Lower leg skin (tissue), 4 donors: ENCODE measurements at places on chromosomes 7 and 10.

- DNase-seq = no peak
Observed at GRCh38 chr10:118808601-118809356, 54.0 kb upstream of the CACUL1 start.

DNA sequence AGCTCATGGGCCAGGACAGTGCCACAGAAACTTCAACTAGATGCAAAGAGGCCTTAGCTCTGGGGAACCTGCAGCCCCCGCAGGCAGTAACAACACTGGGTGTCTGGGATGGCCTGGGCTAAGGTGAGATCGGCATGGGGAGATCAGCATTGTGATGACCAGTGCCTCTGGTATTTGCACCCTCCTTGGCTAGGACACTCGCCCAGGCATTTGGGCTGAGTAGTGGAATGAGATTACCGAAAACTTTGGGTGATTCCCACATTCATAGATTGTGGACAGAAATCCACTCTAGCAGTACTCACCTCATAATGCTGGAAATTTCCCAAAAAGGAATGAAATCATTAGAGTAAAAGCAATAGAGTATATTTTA lies 70.6 kb upstream of the ZMIZ2 start:
- no peak for DNase-seq

GRCh38 chr10:61021926-61022325 lies 77.9 kb upstream of the RHOBTB1 start:
- DNase-seq = no peak

GRCh38 chr7:166338-167060 lies 25.9 kb upstream of the FAM20C start:
- no peak for DNase-seq

DNA sequence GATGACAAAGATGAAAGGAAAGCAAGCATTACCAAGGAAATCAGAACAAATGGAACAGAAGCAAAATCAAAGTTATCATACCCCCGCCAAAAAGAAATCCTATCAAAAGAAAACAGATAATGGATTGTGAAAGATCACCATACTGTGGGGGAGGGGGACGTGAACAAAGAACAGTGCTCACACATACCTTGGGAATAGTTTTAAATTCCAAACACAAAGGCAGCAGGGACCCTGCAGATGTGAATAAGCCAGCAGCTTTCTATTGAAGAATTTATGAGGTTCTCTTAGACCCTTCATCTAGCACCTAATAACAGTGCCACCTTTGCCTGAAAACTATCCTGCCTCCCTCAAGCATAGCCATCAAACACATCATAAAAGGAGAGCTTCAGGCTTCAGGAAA lies 94.0 kb downstream of the AKR1D1 start:
- DNase-seq = no peak

DNA sequence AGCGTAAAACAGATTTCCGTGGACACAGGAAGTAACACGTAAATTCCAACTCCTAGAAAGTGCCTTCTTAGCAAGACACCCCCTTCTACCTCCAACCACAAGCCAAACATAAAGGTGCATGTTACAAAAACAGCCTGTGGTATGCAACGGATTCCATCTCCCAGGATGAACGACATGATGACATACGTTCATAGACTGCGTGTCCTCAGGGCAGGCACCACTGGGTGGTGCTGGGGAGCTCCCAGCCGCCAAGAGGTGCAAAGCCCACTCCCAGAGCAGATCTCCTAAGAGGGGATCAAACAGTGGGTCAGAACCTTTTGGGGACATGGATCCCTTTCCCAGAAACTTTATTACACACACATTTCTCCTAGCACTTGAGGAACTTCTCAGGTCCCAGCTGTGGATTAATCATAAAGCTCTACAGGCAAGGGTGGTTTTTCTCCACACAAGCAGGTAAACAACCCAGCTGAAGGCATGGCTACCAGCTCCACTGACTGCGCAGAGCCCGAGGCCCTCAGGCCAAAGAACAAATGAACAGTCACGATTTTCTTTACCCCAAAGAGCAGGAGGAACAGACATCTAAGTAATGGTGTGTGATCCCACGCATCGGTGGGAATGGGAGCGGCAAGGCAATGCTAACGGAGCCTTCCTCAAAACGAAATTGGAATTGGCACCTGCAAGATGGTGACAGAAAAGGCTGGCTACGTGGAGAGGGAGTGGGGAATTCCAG lies 13.8 kb downstream of the PSAP start:
- no peak for DNase-seq

DNA sequence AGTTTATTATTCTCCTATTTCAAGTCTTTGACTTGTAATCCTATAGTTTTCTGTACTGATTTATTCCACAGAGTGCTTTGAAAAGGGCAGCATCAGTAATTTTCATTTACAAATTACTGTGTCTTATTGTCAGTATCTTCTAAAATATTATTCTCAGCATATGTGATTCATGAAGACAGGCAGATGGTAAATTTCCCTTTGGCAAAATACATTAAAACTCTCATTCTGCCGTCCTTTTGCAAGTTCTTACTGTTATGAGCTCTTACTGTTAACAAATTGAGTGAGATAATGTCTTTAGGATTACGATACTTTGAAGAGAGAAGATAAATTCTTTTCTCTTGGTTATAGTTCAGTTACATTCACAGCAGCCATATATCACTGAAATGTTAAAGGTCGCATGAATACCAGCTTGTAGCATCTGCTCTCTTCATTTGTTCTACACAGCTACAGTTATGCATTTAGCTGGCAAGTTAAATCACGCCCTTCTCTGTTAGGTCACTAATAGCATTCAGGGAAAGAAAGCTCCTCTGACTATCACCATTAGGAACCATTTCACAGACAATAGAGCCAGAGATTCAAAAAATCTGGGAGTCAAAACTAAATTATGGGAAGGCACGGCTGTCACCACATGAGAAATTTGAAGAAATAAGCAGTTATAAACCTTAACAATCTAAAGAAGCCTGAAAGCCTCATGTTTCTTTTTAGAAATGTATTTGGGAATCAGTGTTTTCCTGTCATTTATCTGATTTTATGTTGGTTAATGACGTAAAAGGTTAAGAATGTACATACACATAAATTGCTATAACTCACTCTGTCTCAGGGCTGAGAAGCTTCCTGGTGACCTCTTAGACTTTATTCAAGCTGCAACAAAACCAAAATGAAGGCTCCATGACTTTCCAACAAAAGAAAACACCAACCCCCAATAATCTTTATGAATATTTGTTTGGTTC lies 109.6 kb upstream of the SP4 start:
- no peak for DNase-seq

DNA sequence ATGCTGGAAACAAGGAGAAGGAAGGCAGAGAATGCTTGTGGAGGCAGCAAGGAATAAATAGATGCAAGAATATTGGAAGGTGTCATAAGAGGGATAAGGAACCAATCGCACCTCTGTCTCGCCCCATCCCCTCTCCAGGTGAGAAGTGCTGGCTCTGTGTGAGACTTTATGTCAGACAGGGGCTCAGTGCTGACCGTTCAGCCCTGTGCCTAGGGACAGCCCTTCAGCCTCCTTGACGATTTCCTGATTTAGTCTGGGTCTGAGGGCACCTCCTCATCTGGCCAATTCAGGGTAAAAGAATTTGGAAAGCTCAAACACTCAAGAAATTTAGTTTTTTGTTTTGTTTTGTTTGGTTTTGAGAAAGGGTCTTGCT lies 54.9 kb downstream of the FAM241B start:
- peak; percentile 67 for DNase-seq

DNA sequence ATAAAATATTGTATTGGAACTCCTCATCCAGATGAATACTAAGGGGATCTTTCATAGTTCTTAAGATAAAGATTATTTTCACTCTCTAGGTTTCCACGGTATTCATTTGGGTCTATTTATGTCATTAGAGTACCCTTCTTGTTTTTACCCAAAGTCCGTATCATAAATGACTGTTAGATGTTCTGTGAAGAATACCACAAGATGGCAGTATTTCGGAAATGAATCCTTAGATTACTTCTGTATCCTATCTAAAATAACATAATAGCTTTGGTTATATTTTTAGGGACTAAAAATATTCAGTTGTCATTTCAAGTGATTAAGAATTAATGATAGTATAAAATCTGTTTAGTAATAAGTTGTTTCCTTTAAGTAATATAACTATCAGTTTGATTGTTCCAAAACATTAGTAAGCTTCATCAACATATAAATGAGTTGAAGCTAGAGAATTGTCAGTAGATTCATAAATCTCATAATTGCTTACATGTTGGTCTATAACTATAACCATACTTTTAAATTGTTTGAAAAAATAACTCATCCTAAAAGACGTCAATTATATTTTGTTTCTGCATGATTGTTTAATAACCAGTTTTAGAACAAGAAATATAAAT lies 337.5 kb upstream of the KCND2 start:
- no peak for DNase-seq

- no peak for DNase-seq
Observed at GRCh38 chr7:137657476-137658189, 189.1 kb downstream of the DGKI start.

GRCh38 chr7:150569245-150569955 lies 2.2 kb downstream of the GIMAP4 start:
- no peak for DNase-seq

- DNase-seq = no peak
Observed at GRCh38 chr7:47482013-47482875, 99.7 kb downstream of the TNS3 start.

DNA sequence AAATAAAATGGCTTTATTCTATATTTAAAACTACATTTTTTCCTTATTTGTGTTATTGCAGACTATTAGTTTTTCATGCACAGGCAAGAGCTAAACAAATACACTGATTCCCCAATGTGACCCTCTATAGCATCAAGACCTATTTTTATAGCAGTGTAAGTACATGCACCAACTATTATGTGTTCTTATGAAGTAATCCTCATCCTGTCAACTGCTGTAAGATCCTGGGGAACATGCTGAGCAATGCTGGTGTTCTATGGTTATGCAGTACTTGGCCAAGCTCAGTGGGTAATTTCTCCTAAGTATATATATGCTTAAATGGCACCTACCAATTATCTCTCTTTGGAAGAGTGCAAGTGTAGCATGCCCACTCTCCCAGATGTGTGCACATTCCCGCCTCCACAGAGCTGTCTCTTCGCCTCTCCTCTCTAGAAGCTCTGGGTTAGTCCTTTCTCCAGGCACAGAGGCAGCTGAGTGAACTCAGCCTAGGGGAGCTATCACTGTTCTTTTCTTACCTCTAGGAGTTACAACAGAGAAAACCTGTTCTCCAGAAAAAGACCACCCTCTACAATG lies 428.8 kb downstream of the KCNMA1 start:
- no peak for DNase-seq

GRCh38 chr10:20108021-20108420 lies 291.8 kb downstream of the PLXDC2 start:
- no peak for DNase-seq

- no peak for DNase-seq
Observed at GRCh38 chr7:26525398-26526264, 234.0 kb downstream of the SNX10 start.

- no peak for DNase-seq
Observed at GRCh38 chr10:109668703-109669102, 254.6 kb downstream of the XPNPEP1 start.

DNA sequence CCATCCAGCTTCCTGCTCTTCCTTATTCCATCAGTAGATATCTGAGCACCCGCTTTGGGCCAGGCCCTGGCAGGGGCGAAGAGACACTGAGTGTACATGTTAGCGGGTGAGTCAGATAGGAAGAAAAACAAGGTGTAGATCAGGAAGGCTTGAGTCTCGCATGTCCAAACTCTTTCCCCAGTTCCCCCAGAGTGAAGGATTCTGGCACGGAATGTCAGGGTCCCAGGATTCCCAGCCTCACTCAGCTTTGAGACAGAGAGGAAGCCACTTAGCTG lies 24.1 kb upstream of the CHST15 start:
- DNase-seq = no peak

DNA sequence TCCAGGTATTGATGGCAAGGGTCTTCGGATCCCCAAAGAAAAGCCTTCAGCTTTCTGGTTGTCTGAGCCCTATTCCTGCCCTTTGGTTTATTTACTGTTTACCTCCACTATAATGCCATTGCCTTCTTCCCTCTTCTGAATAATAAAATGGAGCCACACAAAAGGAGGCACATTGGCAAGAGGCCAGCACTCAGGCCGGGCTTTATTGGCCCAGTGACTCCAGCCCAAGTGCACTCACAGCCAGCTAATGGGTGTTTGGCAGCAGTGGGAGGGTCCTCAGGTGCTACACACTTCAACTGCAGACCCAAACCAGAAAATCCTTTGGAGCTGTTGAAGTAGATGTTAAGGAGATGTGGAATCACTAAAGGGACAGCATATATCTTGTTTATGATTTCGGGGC lies 336.0 kb downstream of the PLXNA4 start:
- no peak for DNase-seq

DNA sequence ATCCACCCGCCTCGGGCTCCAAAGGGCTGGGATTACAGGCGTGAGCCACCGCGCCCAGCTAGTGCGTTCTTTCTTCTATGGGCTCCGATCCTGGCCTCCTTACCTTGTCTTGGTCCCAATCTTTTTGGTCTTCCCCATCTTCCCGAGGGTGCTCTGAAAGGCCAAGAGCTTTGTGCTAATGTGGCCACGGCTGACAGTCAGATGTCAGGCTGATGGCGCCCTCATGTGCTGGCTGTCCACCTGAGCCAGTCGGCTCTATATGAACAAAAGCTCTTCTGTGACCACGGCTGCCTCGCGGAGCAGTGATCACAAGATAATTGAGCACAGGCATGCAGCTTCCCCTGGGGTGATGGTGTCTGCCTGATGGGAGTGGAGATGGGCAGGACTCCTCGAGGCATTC lies 11.0 kb upstream of the AHCYL2 start:
- peak; percentile 82 for DNase-seq

DNA sequence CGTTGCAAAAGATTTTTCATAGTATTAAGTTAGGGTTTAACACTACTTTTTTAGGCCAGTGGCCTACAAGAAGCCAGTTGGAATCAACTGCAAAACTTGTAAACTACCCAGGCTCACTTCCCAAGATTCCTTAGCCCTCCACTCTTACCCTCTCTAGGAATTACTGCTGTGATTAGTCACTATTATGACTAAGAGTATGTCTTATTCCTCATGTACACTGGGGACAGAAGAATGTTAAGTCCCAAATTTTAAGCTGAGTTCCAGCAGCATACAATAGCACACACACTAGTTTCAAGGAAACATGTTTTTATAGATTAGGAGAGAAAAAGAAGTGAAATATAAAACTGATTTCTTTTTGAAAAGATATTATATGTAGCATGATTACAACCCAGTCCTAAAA lies 42.8 kb downstream of the FBXL13 start:
- no peak for DNase-seq

GRCh38 chr7:72223351-72223750 lies 188.8 kb downstream of the CALN1 start:
- no peak for DNase-seq

GRCh38 chr7:32293833-32294232 lies 196.3 kb downstream of the LSM5 start:
- no peak for DNase-seq
